NCI-H1436 (cell line): ENCODE measurements at places on chromosomes 6 and 20.
A peak's percentile ranks its signal among the peaks of the same experiment; 100 is the strongest.

- no peak for DNase-seq
Observed at GRCh38 chr6:13455552-13455966, 31.8 kb downstream of the GFOD1 start.

GRCh38 chr6:150250826-150251225 is 108.0 kb downstream of the PPP1R14C start:
- DNase-seq: no peak

- DNase-seq: no peak
Observed at GRCh38 chr20:3671986-3672546, 8.9 kb upstream of the GFRA4 start.

- peak; percentile 19 for DNase-seq
Observed at GRCh38 chr20:63830841-63831588, at the start of gene ZBTB46. Gene ZBTB46 (minus strand): TSS chr20:63831264. CDS start chr20:63790757, 40,507 bp downstream.

GRCh38 chr20:483815-484644 is 21.7 kb upstream of the TBC1D20 start:
- no peak for DNase-seq

- no peak for DNase-seq
Observed at GRCh38 chr6:125245523-125246264, 56.1 kb downstream of the HDDC2 start.

GRCh38 chr6:23089981-23090380 is 520.6 kb downstream of the HDGFL1 start:
- DNase-seq: no peak
